Parietal lobe (tissue), 2 donors: ENCODE measurements at places on chromosomes 12 and 14. TPM values are rescaled to one million over a fixed set of nuclear protein-coding genes. Genes with fewer than 3 reads are reported as not detected.

The B3GNT4 gene
- total RNA-seq, result 18.2 TPM

The RFLNA gene
- 7.2 TPM for total RNA-seq

The RASAL1 gene
- 2.8 TPM for total RNA-seq

The LMO3 gene
- total RNA-seq, result 492 TPM
